HTR-8/SVneo (cell line): ENCODE measurements at places on chromosomes 7 and 10.

- DNase-seq, result no peak
These were observed 18.2 kb downstream of the TSPAN33 start for GRCh38 chr7:129162732-129163131.

DNA sequence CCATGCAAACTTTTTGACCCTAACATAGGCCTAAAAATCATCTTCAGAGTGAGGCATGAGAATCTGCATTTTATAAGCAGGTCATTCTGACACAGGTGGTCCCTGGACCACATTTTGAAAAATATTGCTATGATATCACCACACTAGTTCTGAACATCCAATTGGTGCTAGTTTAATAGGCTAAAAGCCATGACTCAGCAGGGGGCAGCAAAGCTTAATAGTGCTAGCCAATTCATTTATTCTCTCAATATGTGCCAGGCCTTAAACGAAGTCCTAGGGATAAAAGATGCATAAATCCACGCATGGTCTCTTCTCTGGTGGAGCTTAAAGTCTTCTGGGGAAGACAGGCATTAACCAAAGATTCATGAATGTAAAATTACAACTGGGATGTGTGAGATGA, 10.2 kb upstream of the SLC25A28 start:
- DNase-seq, result peak; percentile 28

- DNase-seq, result no peak
These were observed 34.1 kb downstream of the ELFN1 start for GRCh38 chr7:1703871-1704810.

DNA sequence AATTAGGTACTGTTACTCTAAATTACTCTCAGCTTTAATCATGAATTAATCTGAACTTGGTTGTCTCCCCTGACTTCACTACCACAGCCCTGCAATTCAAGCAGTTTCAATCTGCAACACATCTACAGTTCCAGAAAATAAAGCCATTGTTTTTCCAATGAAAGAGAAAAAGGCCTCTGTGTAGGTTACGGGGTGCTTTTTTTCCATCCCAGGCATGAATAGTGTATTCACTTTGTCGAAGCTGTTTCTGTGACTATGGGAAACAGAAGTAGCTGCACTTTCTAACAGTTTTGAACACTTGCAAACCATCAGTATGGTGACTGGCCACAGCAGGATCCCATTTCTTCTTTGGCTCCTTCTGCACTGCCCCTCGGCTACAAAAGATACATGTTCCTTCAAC, 460.2 kb downstream of the GRM8 start:
- no peak for DNase-seq

GRCh38 chr7:105713488-105714465, 132.5 kb upstream of the EFCAB10 start:
- DNase-seq, result peak; percentile 7

DNA sequence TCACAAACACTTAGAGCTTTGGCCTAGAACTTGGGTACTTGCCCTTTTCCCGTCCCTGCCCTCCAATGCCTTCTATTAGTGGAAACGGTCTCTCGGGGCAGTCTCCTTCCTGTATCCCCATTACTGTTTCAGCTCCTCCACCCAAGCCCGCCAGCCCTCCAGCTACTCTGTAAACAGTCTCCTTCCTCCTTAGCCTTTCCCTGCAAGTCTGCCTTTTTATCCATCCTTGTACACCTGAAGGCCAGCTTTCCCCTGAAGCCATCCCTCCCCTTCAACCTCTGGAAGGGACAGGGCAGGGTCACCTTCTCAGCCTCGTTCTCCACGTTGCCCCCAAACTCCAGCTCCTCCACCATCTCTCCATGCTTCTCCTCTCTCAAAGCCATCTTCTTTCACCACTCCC, 108.1 kb upstream of the ZNF746 start:
- no peak for DNase-seq

- DNase-seq, result no peak
These were observed 1.2 kb downstream of the CCM2 start for GRCh38 chr7:45001138-45001694.

GRCh38 chr7:155576900-155577508, 30.6 kb upstream of the CNPY1 start:
- no peak for DNase-seq

DNA sequence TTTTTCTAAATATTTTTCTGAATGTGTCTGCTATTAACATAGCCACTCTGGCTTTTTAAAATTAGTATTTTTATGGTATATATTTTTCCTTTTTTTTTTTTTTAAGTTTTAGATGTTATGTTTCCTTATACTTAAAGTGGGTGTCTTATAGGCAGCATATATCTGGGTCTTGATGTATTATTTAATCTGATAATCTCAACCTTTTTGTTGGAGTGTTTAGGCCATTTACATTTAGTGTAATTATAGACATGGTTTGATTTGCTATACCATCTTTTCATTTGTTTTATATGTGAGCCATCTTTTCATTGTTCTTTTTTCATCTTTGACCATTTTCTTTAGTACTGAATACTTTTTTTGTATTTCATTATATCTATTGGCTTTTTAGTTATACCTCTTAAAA, 45.0 kb downstream of the TRUB1 start:
- no peak for DNase-seq

GRCh38 chr10:89250865-89251408, 638 bp downstream of the LIPA start:
- DNase-seq, result no peak

DNA sequence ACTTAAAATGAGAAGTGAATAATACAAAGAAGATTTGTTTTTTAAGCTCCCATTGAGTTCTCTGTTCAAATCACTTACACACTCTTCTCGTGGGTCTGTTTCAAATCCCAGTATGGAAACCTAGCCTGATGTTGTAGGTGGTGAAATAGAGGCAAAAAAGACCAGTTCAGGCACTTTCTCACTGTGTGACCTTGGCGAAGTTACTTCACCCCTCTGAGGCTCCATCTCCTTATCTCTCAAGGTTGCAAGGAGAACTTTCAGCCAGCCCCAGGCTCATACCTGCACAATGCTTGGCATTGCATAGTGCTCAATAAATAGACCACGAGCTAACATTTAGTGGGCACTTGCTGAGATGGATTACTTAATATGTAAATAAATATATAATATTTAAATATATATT, 90.1 kb downstream of the PRLHR start:
- no peak for DNase-seq

DNA sequence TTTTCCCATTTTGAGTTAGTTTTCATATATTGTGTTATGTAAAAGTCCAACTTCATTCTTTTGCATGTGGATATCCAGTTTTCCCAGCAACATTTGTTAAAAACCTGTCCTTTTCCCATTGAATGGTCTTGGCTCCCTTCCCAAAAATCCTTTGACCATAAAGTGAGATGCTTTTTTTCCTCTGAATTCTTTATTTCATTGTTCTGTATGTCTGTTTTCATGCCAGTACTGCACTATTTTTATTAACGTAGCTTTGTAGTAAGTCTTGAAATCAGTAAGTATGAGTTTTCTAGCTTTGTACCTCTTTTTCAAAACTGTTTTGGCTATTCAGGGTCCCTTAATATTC, 20.0 kb downstream of the C1GALT1 start:
- no peak for DNase-seq

DNA sequence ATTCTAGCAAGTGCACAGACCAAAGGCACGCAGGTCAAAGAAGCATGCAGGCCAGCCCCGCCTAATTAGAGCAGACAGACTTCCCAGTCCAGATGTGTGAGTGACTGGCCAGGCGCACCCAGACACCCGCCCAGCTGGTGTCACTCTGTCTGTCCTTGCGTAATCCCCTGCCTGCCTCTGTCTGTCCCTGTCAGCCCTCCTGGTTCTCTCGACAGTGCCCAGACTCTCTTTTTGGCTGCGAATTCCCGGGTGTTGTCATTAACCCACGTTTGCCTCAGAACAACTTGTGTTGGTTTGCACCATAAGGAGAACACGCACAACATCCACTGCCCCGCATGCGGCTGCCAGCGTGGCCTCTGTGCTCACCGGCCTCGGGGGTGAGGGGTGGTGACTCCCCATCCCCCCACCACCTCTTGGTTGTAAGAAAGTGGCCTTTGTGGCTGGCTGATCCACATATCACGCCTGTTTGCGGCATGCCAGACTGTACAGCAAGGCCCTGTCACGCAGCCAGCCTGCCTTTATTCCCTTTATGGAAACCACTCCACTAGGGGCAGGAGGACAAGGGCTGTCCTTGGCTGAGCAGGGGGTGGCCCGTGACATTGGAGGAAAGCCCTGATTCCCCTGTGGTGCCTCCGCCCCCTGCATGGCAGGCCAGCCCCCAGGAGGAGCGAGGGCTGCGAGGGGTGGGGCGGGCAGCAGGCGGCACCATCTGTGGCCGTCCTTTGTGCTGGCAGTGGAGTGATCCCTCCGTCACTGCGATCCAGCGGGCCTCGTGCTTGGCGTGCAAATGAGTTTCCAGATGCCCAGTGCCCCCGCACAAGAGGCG, 72.8 kb upstream of the PPIF start:
- DNase-seq, result no peak

- DNase-seq, result no peak
These were observed 16.7 kb upstream of the CCDC3 start for GRCh38 chr10:13018171-13018570.

DNA sequence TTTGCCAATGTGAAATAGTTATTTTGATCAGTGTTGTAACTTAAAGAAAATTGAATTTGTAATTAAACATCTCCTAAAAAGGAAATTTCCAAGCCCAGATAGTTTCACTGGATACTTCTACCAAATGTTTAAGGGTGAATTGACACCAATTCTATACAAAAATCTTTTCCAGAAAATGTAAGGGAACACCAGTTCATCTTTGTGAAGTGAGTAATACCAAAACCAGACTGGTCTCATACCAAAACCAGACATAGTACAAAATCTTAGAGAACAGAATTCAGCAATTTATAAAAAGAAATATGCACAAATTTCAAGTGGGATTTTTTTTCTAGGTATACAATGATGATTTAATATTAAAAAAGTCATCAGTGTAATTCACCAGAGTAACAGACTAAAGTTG, 86.0 kb upstream of the ZNF32 start:
- no peak for DNase-seq

- no peak for DNase-seq
These were observed 185.0 kb upstream of the PODXL start for GRCh38 chr7:131741446-131741845.

DNA sequence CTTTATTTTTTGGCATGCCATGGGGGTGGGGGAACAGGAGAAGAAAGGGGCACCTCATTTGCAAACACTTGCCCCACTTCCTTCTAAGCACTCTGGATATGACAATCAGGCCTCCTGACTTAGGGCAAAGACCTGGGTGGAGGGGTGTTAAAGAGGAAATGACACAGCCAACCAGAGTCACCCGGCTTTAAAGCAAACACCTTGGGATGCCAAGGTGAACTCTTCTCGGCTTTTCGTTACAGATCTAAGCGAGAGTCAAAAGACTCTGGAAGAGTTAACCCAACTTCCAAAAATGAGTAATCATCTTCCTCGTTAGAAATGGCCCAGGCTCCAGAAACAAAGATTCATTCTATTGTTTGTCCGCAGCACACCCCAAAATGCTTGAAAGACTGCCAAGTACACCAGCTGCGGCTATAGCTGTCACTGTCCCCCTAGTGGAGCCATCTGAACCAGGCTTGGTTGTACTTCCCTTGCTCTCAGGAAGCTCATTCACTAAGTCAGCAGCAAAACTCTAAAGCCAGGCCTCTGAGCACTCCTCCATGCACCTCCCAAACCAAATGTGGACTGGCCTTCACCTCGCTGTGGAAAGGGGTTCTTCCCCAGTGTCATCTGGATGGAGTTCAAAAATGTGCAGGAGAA, 24.8 kb downstream of the FAM53B start:
- DNase-seq, result no peak

DNA sequence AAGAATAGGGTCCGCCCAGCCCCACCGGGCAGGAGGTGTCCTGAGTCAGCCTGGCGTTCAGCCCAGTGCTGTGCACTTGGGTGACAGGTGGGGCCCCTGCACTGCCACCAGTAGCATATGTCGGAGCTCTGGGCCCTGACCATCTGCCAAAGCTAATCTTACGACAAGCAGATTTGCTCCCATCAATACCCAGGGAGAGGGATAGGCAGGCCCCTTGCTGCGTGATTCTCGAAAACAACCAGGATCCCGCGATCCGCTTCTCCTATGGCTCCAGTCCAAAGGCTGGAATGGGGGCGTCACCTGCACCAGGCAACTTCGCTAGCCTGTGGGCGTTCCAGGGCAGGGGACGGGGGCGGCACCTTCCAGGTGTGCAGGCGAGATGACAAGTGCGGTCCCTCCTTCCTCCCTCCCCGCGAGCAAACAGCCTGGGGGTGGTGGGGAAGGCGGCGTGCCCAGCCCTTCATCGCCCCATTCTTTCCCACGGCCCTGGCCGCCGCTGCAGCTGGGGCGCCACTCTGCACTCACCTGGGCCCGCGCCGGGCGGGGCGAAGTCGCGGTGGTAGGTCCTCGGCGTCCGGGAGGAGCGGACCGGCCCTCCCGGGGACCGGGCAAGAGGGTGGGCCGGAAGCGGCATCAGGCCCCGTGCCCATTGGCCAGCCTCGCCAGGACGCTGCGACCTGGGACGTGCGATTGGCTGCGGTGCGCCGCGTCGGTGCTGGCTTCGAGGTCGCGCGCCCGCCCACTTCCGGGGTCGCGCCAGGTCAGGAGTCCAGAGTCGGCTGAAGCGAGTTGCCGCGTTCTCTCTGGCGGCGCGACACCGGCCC, at the start of gene TECPR1:
TSS of gene TECPR1 (minus strand) at position 632 of the 824 bp plus-strand sequence. CDS start 6,086 bp downstream, outside the sequence.
- peak; percentile 93 for DNase-seq

DNA sequence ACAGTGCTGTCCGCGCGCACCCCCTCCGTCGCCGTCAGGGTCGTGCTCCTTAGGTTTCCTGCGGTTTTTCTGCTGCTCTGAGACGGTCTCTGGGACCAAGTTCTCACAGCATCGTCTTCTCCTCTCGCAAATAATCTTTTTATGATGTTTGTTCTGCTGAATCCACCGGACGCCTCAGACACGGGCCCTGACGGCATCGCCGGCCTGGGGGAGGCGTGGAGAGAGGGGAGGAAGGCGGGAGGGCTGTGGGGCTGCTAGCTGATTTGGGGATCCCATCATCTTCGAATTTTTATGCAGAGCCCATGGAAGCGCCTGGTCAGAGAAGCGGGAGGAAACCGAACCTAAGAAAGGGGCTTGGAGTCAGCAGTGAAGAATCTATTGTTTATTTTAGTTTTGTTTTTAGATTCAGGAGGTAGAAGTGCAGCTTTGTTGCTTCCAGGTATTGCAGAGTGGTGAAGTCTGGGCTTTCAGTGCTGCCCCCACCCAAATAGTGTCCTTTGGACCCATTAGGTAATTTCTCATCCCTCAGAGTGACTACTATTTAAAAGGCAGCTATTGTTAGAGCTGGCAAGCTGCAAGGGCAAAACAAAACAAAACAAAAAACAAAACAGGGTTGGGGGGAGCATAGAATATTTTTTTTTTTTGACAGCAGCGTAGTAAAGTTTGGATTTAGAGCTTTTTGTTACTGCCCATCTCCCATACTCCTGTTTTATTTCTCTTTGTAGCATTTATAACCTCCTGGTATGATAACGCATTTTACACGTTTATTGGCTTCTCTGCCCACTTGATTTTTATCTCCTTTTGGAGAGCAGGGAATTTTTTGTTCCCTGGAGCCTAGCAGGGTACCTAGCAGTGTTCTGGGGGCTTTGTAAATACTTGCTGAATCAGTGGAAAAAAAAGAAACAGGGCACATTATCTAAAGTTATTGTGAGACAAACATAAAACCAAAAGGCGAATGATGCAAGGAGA, 92.6 kb downstream of the SPAG6 start:
- DNase-seq, result peak; percentile 26

- no peak for DNase-seq
These were observed 84.0 kb upstream of the PPP1R17 start for GRCh38 chr7:31603046-31603445.
